ENCODE measurements at places on chromosomes 5 and 9. TPM values are rescaled to one million over a fixed set of nuclear protein-coding genes. Genes with fewer than 3 reads are reported as not detected.

GRCh38 chr5:147461915-147462314 lies 48.0 kb downstream of the DPYSL3 start:
- H3K4me1 ChIP-seq, result no peaks in the 10 kb centered on the region
- H3K4me3 ChIP-seq, result no peak overlapping the region
- no peak overlapping the region for H3K27ac ChIP-seq
- H3K36me3 ChIP-seq, result no peaks in the 10 kb centered on the region
- no peak for DNase-seq

DNA sequence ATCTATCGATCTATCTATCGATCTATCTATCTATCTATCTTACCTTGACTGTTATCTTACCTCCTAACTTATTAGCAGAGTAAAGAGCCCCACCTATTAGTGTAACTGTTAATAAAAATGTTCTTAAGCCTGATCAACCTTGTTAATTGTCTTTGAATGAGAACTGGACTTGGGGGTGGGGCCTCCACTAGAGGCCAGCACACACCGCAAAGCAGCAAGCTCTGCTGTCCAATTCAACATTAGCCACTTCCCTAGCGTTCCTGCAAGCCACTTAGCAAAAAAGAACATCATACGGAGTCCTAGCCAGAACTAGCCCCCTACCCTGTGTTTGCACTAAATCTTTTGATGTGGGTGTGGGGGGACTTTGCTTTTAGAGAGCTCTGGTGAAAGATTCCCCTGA lies 515.8 kb downstream of the KDM4C start:
- peak; percentile 27 for DNase-seq
- peaks cover 30% of the 10 kb centered on the region for H3K27me3 ChIP-seq
- H3K27ac ChIP-seq, result no peak overlapping the region
- H3K4me3 ChIP-seq, result no peak overlapping the region
- H3K4me1 ChIP-seq, result no peaks in the 10 kb centered on the region

SOX30 gene
- total RNA-seq, result not detected

DNA sequence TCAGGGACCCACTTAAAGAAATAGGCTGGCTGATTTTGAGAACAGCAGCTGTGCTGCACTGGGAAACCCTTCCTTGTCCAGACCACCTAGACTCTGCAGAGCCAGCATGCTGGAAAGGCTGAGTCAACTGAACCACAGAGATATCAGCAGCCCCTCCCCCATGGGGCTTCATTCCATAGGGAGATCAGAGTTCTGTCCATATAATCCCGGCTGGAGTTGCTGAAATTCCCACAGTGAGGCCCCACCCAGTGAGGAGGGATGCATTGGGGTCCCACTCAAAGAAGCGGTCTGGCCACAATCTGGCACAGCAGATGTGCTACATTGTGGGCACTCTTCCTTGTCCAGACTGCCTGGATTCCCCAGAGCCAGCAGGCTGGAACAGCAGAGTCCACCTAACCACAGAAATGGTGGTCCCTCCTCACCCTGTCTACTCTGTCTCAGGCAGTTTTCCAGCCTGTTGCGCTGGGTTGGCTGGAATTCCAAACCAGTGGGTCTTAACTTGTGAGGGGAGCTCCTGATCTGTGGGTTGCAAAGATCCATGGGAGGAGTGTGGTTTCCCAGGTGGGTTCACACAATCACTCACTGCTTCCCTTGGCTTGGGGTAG lies 127.1 kb downstream of the RNF180 start:
- no peak for DNase-seq
- H3K27me3 ChIP-seq, result no peaks in the 10 kb centered on the region
- no peaks in the 10 kb centered on the region for H3K36me3 ChIP-seq

GPR151 gene
- total RNA-seq, result not detected

C5orf15 gene
- 40.8 TPM for total RNA-seq

DNA sequence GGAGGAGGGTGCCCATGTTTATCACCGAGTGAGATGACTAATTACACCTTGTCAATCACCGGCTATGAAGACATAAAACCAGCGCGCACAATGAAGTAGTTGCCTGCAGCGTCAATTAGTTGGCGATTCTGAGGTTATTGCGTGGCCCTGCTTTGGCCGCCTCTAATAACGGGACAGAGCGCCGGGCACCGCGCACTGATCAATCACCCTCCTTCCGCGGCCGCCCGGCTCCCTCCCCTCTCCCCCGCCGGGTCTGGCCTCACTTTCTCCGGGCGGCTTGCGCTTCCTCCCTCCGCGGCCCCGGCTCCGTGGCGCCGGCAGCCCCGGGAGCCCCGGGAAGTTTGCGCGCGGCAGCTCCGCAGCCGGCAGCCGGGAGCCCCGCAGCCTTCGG lies 3.3 kb upstream of the LHX2 start:
- no peak overlapping the region for H3K27ac ChIP-seq
- H3K36me3 ChIP-seq, result no peaks in the 10 kb centered on the region
- H3K4me3 ChIP-seq, result no peak overlapping the region
- H3K27me3 ChIP-seq, result peaks cover 98% of the 10 kb centered on the region

DNA sequence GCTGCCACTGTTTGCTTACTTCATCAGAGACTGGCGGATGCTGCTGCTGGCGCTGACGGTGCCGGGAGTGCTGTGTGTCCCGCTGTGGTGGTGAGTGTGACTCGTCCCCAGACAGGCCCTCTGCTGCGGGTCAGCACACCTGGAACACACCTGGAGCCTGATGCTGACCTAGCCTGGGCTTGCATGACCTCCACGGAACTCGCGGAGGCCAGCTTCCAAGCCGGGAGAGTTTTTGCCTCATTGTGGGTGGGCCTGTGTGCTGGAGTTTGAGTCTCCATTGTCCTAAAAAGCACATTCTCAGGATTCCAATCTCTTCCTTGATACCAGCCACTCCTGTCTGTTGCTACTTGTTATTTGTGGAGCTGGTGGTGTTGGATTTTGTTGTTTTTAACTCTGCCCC lies 28.1 kb downstream of the SLC22A4 start:
- no peak overlapping the region for H3K27ac ChIP-seq
- H3K27me3 ChIP-seq, result no peaks in the 10 kb centered on the region
- peaks cover 7% of the 10 kb centered on the region for H3K4me1 ChIP-seq
- H3K36me3 ChIP-seq, result no peaks in the 10 kb centered on the region
- H3K4me3 ChIP-seq, result no peak overlapping the region

GRCh38 chr5:96007051-96007450 lies 45.4 kb upstream of the ELL2 start:
- H3K4me1 ChIP-seq, result peaks cover 4% of the 10 kb centered on the region
- DNase-seq, result no peak
- H3K27me3 ChIP-seq, result no peaks in the 10 kb centered on the region
- H3K36me3 ChIP-seq, result no peaks in the 10 kb centered on the region
- H3K27ac ChIP-seq, result no peak overlapping the region
- no peak overlapping the region for H3K4me3 ChIP-seq

Data from A673 (cell line).